ENCODE measurements at places on chromosomes 5 and 9.

- DNase-seq: no peak
Measured at GRCh38 chr5:68454766-68455165, 239.2 kb downstream of the PIK3R1 start.

DNA sequence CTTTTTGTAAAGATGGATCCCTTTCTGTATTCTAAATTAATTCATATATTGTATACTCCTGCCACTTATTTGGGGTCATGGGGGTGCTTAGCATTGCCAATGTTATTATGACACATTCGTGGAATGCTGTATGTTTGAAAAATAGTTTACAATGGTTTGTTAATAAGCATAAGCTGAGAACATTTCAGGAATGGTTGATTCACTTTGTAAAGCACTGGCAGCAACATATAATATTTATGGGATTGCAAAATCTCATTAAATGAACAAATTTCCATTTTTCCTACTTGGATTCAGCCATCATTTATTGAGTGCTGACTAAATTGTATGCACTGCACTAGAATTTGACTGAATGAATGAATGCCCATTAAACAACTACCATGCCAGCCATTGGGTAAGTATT, 215.2 kb upstream of the KLF4 start:
- DNase-seq: no peak

- no peak for DNase-seq
Measured at GRCh38 chr5:166013415-166013814, 2278.0 kb upstream of the WWC1 start.

DNA sequence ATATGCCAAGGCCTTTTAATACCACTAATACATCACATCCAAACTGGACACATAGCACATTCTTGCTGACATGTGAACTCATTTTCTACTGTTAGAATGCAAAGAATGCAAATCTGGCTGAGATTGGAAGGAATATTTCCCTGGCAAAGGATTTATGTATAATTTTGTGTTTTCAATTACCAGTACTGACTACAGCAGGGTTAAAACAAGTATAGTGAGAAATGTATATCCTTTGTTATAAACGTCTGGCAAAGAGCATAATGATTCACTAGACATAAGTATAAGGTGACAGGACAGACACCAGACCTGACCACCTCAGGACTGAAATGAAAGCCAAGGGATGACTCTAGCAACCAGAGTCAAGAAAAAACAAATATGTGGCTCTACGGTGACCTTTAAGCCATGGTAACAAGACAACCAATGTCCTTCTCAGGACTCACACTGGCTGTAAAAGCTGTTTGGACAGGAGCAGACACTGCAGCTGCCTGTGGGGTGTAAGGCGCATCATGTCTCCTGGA, 95.0 kb downstream of the MRPS27 start:
- DNase-seq: no peak

DNA sequence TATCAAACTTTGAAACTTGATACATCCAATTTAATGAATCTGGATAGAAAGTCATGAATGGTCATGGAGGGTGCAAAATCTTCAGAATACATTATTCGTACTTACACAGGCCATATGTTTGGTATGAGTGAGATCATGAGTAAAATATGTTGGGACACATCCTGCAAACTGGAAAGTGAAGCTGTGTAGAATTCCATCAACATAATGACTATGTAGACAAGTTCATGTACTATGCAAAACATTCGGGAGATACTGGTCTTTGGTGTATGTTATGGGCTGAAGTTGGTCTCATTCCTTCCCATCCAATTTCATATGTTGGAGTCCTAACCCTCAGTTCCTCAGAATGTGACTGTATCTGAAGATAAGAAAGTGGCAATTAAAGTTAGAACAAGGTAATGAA, 18.1 kb upstream of the CTNND2 start:
- DNase-seq: no peak
